Nephron progenitor cell (in vitro differentiated cells): ENCODE measurements at places on chromosomes 2 and 18.
A peak's percentile ranks its signal among the peaks of the same experiment; 100 is the strongest.

DNA sequence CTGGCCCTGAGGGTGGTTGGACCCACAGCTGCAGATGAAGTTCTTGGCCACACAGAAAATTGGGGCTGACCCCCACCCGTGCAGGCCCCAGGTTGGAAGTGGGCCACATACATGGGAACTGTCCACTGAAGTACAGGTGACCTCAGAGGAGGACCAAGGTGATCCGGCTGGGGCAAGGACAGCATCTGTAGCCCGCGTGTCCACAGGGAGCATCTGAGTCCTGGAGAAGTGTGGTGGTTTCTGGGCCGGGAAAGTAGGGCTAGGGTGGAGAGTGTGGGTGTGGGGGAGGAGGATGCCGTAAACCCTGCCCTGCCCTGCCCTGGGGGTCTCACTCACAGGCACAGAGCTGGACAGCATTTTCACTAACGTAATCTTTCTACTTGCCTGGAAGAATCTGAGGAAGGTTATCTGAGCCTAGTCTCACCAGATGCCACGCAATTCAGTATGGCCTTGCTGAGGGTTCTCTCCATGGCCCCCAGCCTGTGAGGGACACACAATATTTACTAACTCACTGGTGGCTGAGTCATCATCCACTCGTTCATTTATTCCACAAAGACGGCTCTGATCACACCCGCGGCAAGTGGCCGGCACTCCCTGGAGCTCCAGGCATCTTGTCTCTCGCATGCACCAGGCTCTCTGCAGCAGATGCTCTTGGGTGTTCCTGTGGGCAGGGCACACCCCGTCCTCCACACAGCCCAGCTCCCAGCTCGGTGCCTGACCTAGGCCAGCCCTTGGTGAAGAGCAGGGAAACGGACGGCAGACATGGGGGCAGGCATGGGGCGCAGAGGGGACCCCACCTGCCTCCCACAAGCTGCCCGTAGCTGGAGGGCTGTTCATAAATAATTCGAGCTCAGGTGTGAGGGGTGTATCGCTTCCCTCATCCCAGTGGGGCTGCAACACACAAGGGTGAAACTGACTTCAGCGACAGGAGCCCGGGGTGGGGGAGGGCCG lies 51.2 kb downstream of the INHBB start:
- H3K27ac ChIP-seq = no peak overlapping the region
- H3K4me3 ChIP-seq = no peak overlapping the region
- no peaks in the 10 kb centered on the region for H3K36me3 ChIP-seq
- no peak for DNase-seq
- H3K4me1 ChIP-seq = peaks cover 29% of the 10 kb centered on the region

DNA sequence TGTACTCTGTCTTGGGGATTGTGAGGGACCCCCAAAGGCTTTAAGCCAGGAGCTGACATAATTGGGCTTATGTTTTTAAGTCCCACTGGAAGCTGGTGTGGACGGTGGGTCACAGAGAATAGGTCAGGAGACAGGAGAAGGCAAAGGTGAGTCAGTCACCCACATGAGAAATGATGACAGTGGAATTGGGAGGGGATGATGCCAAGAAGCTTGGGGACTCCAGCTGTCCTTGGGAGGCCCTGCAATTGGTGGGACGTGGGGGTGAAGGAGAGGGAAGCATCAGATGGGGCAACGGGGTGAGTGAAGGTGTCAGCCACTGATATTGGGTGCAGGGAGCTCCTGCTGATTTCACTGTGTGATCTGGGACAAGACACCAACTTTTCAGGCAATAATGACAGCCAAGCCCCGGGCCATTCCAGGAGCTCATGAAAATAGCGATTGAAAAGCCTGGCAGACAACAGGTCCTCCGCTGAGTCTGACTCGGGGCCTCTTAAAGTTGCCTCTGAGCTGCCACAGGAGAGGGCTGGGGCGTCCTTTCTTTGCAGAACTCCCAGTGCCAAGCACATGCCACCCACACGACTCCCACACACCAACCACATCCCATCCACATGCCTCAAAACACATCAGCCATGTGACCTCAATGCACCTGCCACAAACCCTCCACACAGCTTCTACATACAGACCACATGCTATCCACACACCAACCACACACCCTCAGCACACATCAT lies 13.4 kb downstream of the TNS1 start:
- no peak overlapping the region for H3K27ac ChIP-seq
- no peak for DNase-seq
- peaks cover 23% of the 10 kb centered on the region for H3K27me3 ChIP-seq
- no peaks in the 10 kb centered on the region for H3K36me3 ChIP-seq
- peaks cover 27% of the 10 kb centered on the region for H3K4me1 ChIP-seq

DNA sequence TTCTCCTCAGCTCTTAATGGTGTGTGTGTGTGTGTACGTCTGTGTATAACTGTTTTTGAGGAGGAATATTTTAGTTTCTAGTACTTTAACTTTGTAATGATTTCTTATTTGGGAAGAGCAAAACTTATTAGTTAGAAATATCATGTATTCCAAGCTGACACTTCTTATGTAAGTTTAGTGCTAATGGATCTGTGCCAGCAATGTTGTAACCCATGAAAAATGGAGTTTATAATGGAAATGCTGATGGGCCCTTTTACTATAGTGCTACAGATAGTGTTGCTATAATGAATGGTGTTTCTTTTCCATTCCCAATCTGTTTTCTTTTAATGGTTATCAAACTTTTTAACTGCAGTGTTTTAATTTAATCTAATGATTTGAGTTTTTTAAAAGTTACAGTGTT lies 49.8 kb upstream of the OTX1 start:
- no peak overlapping the region for H3K27ac ChIP-seq
- DNase-seq = no peak
- H3K36me3 ChIP-seq = peaks cover 11% of the 10 kb centered on the region
- H3K27me3 ChIP-seq = no peaks in the 10 kb centered on the region
- no peaks in the 10 kb centered on the region for H3K4me1 ChIP-seq
- no peak overlapping the region for H3K4me3 ChIP-seq

DNA sequence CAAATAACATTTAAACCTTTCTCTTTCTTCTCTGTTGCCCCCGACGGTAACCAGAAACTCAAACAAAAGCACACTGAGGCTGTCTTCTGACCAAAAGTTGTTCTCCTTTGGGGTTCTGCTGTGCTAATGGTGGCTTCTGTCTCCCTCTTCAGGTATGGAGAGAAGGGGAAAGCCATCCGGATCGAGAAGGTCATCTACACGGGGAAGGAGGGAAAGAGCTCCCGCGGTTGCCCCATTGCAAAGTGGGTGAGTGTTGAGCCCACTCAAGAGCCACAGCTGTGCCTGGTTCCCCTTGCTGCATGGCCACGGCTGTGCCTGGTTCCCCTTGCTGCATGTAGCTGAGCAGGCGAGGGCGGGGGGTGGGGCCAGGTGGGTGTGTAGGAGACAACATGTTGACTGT lies 67.4 kb downstream of the BOLA3 start:
- H3K27me3 ChIP-seq = no peaks in the 10 kb centered on the region
- peak overlapping the region; percentile 97 for H3K27ac ChIP-seq
- peaks cover 49% of the 10 kb centered on the region for H3K36me3 ChIP-seq
- H3K4me3 ChIP-seq = no peak overlapping the region
- peaks cover 13% of the 10 kb centered on the region for H3K4me1 ChIP-seq

GRCh38 chr18:56390626-56391025 lies 247.8 kb downstream of the TXNL1 start:
- H3K4me3 ChIP-seq = no peak overlapping the region
- H3K36me3 ChIP-seq = no peaks in the 10 kb centered on the region
- no peaks in the 10 kb centered on the region for H3K4me1 ChIP-seq
- no peak overlapping the region for H3K27ac ChIP-seq
- DNase-seq = no peak

DNA sequence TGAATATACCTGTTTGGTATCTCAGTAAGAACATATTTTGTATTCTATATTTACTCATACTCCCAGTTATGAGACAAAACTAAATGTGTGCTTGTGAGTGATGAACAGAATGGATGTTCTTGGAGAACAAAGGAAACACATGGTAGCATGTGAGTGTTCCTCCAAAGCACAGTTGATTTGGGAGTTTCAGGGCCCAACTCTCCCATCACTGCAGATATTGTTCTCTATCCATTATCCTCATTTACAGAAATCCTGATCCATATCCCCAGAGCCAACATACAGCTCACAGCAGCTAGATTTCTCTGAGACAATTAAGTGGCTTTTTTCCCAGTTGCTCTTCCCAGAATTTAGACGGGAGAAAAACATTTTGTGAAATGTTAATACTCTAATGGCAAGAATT lies 75.6 kb upstream of the MAPRE2 start:
- no peak overlapping the region for H3K27ac ChIP-seq
- H3K27me3 ChIP-seq = peaks cover 14% of the 10 kb centered on the region
- no peak for DNase-seq
- no peak overlapping the region for H3K4me3 ChIP-seq
- no peaks in the 10 kb centered on the region for H3K4me1 ChIP-seq

- H3K36me3 ChIP-seq = no peaks in the 10 kb centered on the region
- peak; percentile 42 for DNase-seq
- no peak overlapping the region for H3K4me3 ChIP-seq
- H3K27me3 ChIP-seq = peaks cover 25% of the 10 kb centered on the region
- no peaks in the 10 kb centered on the region for H3K4me1 ChIP-seq
Measured at GRCh38 chr2:68925295-68925896, 27.3 kb downstream of the GKN2 start.

DNA sequence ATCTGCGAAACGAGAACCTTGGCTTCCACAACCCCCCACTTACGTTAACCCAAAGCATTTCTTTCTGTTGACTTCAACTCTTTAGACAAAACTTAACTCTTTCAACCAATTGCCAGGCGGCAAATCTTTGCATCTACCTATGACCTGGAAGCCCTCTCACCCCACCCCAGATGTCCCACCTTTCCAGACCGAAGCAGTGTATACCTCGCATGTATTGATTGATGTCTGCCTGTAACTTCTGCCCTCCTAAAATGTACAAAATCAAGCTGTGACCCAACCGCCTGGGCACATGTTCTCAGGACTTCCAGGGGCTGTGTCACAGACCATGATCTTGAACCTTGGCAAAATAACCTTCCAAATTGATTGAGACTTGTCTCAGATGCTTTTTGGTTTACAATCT lies 12.3 kb downstream of the AQP12B start:
- H3K36me3 ChIP-seq = no peaks in the 10 kb centered on the region
- H3K27me3 ChIP-seq = peaks cover 58% of the 10 kb centered on the region
- no peak for DNase-seq
- peaks cover 7% of the 10 kb centered on the region for H3K4me1 ChIP-seq

DNA sequence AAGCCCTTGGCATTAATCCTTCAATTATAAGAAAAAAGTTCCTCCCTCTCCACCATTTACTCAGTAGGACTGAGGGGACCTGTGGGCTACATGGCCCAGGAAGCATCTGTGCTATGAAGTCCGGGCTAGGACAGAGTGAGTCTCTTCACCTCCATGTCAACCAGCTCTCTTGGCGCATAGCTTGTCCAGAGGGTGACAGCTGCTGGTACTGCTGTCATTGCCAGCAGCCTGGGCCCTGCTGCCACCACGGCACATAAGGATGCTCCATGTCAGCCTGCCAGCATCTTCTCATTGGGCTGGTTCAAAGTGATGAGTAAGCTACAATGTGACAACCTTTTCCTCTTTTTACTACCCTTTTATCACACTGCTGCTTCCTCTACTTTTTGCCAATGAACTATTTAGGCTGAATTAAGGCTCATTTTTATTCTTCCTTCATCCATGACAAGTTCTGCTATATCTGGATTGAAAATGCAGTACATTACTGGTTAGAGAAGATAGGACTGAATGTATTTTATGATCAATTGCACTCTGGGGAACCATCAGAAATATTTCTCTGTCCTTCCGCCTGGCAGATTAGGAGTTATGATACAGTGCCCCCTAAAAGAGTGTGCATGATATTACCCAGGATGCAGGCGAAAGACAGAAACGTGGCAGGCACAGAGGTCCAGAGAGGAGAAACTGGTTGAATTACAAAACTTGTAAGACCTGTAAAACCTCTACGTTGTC lies 258.9 kb upstream of the TNP1 start:
- peaks cover 7% of the 10 kb centered on the region for H3K27me3 ChIP-seq
- no peak overlapping the region for H3K27ac ChIP-seq
- H3K36me3 ChIP-seq = no peaks in the 10 kb centered on the region
- peaks cover 39% of the 10 kb centered on the region for H3K4me1 ChIP-seq
- DNase-seq = no peak

- peaks cover 46% of the 10 kb centered on the region for H3K36me3 ChIP-seq
- DNase-seq = no peak
- H3K27ac ChIP-seq = no peak overlapping the region
Measured at GRCh38 chr2:238045575-238045974, 15.2 kb upstream of the SCLY start.

DNA sequence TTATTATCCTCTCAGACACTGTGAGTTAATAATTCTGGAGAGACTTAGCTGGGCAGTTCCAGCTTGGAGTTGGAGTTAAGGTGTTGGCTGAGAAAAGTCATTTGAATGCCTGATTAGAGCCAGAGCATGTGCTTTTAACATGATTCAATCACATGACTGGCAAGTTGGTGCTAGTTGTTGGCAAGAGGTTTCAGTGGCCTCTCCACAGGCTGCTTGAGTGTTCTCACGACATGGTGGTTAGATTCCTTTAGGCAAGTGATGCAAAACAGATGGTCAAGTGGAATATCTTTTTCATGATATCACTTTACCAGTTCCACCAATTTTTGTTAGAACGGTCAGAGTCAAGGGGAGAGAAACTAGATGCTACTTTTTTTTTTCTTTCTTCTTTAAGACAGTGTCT lies 262.7 kb upstream of the FN1 start:
- no peak overlapping the region for H3K27ac ChIP-seq
- no peaks in the 10 kb centered on the region for H3K36me3 ChIP-seq
- no peak for DNase-seq
- H3K27me3 ChIP-seq = peaks cover 6% of the 10 kb centered on the region
- no peak overlapping the region for H3K4me3 ChIP-seq

DNA sequence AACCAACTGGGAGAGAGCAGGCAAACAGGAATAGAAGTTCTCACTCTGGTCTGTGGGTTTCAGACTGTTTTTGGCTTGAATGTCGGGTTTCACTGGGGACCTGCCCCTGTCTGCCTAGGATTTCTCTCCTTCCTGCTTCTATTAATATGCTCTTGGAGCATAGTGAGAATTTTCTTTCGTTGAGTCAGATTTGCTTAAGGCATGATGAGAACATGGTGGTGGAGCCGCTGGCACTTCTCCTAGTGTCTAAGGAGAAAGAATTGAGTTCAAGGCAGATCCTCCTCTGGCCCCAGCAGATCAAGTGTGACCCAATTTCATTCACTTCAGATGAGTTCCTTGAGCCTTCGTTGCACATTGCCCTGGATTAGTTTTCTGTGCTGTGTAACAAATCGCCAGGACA lies 103.9 kb upstream of the HS6ST1 start:
- H3K4me3 ChIP-seq = no peak overlapping the region
- peaks cover 11% of the 10 kb centered on the region for H3K4me1 ChIP-seq
- no peak overlapping the region for H3K27ac ChIP-seq
- H3K27me3 ChIP-seq = peaks cover 5% of the 10 kb centered on the region

DNA sequence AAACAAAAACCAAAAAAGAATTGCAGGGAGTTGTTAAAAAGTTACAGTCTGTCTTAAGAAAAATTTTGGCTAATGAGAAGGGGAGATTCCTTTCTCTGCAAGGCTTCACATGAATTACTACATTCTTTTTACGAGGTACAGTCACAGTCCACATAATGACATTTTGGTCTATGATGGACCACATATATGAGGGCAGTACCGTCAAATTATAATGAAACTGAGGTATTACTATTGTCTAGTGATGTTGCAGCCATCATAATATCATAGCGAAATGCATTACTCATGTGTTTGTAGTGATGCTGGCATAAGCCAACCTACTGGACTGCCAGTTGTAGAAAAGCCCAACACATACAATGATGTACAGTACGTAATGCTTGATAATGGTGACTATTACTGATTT lies 12.5 kb downstream of the SERPINB7 start:
- H3K27ac ChIP-seq = no peak overlapping the region
- no peak for DNase-seq
- no peaks in the 10 kb centered on the region for H3K36me3 ChIP-seq
- H3K4me1 ChIP-seq = peaks cover 13% of the 10 kb centered on the region

GRCh38 chr2:202339071-202339870 lies 36.9 kb upstream of the BMPR2 start:
- no peak for DNase-seq
- peaks cover 5% of the 10 kb centered on the region for H3K4me1 ChIP-seq
- H3K4me3 ChIP-seq = no peak overlapping the region
- H3K27ac ChIP-seq = no peak overlapping the region
- H3K36me3 ChIP-seq = peaks cover 9% of the 10 kb centered on the region
